H9 (cell line): ENCODE measurements at places on chromosomes 7 and 10.

DNA sequence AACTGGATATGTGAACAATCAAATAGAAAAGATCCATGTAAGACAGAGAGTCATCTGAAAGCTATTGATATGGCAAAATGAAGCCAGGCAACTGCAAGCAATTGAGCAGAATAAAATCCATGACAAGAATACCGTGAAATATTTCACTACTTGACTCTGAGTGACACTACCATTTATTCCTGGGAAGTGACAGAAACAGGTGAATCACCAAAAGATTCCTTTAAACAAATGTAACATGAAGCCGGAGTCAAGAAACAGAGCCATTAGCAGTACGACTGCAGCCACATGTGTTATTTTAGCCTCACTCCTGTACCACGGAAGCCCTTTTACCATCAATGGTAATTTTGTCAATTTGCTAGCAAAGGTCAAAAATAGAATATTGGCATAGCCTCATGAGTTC, 197.7 kb upstream of the POT1 start:
- DNase-seq = no peak

- no peak for DNase-seq
Measured at GRCh38 chr7:3616306-3616705, 315.3 kb downstream of the SDK1 start.

DNA sequence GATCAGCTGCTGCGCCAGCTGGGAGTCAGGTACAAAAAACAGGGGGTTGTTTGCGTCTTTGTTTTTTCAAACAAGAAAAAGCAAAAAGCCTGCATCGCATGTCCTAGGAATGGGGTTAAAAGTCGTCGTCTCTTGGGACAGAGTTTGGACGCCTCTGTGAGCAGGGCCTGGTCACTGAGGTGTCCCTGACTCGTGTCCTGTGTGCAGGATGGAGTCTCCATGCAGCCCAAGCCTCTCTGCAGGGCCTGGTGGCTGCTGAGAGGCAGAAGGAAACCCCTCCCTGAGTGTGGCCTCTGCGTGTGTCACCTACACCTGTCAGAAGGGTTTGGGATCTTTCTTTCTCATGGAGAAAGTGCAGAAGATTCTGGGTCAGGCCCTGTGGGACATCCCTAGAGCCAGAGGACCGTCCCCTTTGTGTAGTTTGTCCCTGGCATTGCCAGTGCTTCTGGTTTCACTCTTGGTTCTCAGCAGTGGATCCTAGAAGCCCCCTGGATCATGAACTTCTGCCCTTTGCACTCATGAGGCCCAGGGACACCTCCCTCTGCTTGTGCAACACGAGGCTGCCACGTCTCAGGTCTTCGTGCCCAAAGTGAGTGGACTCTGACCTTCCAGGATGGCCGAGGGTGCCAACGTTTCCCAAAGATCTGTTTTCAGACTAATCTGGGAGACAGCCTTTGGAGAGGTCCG, 75.0 kb downstream of the PRKAG2 start:
- DNase-seq = no peak

DNA sequence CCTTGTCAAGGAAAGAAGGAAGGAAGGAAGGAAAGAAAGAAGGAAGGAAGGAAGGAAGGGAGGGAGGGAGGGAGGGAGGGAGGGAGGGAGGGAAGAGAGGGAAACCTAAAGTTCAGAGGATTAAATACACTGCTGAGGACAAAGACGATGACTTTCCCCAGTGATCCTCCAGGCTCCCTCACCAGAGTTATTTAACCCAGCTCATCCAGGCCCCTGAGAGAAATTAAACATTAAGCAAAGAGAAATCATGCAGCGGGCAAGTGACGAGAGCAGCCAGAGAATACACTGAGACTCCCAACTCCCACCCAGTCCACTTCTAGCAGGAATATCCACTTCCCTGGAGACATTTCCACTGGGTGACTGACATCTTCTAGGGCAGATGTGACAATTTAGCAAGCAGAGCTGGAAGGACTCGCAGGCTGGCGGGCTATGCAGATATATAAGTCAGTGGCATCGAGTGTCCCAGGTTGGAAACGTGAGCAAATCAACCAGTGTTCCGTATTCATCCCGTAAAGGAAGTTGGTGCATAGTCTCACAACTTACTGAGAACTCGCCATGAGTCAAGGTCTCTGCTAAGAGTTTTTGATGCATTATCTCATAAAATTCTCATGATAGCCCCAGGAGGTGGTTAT, 48.7 kb downstream of the CALML3 start:
- DNase-seq = no peak

DNA sequence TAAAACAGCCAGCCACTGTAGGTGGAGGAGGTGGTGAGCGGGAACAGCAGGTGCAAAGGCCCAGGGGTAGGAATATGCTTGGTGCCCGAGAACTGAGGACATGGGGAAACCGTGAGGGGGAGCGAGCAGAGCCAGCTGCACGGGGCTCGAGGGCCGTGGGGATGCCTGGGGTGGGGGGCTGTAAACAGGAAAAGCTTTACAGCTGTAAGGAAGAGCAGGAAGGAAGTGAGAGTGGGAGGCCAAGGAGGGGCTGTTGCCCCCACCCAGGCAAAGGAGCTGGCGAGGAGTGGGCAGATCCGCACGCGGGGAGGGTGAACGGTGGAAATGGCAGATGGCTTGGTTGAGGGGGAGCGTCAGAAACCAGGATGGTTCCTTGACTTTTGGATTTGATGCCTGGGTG, 34.4 kb downstream of the ZMIZ1 start:
- no peak for DNase-seq

- no peak for DNase-seq
Measured at GRCh38 chr7:4689151-4689550, 7.1 kb downstream of the FOXK1 start.

- no peak for DNase-seq
Measured at GRCh38 chr10:49116509-49117375, 1.4 kb upstream of the VSTM4 start.

GRCh38 chr10:76743169-76743568, 894.4 kb downstream of the KCNMA1 start:
- DNase-seq = no peak
